ENCODE measurements at places on chromosomes 5 and 9.

DNA sequence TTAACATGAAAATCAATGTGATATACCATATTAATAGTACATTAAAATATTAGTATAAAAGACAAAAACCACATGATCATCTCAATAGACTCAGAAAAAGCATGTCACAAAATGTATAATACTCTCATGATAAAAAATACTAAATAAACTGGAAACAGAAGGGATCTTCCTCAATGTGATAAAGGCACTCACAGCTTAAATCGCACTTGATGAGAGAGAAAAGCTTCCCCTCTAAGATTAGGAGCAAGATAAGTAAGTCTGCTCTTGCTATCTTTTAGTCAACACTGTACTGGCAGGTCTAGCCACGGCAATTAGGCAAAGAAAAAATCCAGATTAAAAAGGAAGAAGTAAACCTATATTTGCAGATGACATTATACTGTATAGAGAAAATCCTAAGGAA is 21.8 kb upstream of the MSH3 start:
- no peak for DNase-seq

DNA sequence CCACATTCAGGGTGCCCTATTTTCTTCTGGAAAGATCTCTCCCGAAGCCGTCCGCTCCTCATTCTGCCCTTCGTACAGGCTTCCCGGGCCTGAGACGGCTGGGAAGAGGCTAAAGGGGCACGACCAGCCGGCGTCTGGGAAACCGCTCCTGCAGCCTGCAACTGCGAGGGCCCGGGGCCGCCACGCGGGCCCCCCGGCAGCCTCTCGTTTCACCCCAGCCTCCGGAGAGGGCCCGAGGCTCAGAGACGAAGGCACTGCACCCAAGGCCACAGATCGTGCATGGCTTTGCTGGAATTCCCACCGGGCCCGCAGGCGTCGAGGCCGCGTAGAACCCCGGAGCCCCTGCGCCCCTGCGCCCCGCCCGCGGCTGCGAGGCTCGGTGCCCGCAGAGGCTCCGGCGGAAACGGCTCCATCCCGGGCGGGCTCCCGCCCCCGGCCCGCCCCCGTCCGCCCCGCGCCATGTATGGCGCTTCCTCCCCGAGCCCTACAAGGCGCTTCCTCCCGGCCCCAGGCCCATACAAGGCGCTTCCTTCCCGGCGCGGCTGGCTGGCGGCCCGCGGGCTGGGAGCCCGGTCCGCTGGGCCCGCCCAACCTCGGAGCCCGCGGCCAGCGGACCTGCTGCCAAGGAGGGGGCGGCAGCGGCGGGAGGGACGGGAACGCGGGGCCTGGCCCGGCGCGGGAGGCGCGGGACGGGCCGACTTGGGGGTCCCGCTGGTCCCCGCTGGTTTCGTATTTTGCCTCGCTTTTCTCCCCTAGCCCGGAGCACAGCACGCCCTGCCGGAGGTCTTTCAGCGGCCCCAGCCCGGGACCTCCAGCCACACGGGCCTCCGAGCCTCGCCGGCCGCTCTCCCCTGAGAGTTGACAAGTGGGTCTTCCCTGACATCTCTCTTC is 26.6 kb downstream of the EGR1 start:
- DNase-seq, result peak; percentile 95

- no peak for DNase-seq
Observed at GRCh38 chr5:34550247-34550646, 105.9 kb upstream of the RAI14 start.

- peak; percentile 30 for DNase-seq
Observed at GRCh38 chr9:133116346-133117231, 4.5 kb downstream of the RALGDS start.

- no peak for DNase-seq
Observed at GRCh38 chr5:124519396-124519795, 227.0 kb downstream of the ZNF608 start.

GRCh38 chr5:158816011-158816696 is 283.6 kb downstream of the EBF1 start:
- no peak for DNase-seq

GRCh38 chr9:68894502-68894901 is 119.4 kb downstream of the PRKACG start:
- no peak for DNase-seq

DNA sequence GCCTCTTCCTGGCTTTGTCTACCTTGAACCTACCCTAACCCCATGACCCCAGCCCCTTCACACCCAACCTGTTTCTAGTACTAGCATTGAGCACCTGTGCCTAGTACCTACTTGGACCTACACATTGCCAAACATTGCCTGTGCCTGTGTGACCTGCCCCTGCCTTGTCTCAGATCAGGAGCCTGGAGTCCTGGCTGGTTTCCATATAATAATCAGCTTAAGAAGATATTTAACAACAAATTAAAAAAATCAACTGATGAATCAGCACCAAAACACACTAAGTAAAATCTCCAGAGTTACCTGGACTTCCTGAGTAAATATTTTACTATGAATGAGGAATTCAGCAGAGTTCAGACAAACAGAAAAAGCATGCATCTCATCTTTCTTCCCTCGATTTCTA is 17.7 kb downstream of the LPAR1 start:
- no peak for DNase-seq

- no peak for DNase-seq
Observed at GRCh38 chr5:50900952-50901510, 234.6 kb downstream of the PARP8 start.

DNA sequence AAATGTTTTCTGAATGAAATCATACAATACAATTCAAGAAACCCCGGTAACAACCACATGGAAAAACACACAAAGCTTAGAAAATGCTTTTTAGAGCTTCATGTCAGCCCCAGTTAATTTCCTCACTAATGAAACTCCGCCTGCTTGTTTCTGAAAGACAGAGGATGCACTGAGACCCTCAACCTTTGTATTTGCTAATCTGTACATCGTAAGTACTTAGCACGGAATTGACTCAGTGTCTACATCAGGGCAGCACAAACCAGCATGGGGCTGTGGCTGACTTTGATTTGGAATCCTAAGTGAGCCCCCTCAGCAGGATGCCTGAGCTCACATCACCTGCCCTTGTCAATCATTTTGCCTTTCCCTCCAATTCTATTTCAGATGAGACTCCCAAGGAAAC is 499.1 kb upstream of the MPDZ start:
- peak; percentile 48 for DNase-seq

DNA sequence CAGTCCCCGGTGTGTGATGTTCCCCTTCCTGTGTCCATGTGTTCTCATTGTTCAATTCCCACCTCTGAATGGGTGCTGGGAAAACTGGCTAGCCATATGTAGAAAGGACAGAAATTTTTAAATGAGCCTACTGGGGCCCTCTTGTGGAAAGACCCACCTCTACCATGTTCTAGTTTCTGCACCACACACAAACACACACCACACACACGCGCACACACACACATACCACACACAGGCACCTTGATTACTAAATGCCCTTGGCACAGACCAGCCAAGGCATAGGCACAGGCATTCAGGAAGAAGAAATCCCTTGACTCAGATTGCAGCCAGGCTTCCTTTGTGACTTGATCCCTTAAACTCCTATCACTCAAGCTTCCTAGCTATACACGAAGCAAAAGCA is 60.5 kb downstream of the SIL1 start:
- no peak for DNase-seq

DNA sequence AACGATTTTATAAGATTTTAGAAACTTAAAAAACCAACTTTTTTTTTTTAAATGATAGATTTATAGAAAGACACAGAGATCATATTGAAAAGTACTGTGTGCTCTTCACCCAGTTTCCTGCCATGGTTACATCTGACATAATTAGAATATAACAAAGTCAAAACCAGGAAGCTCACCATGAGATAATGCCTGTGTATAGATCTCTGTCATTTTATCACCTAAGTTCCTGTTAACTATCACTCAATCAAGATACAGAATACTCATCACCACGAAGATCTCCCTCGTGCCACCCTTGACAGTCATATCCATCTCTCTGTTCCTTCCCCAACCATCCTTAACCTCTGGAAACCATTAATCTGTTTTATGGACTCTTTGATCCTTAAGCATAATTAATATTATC is 39.1 kb downstream of the POC5 start:
- DNase-seq, result no peak

DNA sequence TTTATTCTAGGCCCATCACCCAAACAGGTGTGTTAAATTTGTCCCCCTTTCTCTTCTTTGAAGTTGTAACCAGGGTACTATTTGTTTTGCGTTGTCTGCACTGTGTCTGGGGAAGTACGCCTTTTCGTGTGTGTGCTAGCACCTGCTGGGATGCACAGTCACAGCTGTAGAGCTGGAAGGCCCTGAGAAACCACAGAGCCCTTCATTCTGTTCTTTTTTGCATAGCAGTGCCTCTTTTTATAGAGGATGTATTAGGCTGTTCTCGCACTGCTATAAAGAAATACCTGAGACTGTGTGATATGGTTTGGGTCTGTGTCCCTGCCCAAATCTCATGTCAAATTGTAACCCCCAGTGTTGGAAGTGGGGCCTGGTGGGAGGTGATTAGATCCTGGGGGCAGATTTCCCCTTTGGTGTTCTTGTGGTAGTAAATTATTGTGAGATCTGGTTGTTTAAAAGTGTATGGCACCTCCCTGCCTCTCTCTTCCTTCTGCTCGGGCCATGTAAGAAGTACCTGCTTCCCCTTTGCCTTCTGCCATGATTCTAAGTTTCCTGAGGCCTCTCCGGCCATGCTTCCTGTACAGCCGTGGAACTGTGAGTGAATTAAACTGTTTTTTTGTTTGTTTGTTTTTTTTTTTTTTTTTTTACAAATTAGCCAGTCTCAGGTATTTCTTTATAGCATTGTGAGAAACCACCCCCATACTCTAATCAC is 14.0 kb downstream of the SEC61B start:
- no peak for DNase-seq

- DNase-seq, result no peak
Observed at GRCh38 chr9:97761056-97761598, 64.0 kb upstream of the XPA start.

DNA sequence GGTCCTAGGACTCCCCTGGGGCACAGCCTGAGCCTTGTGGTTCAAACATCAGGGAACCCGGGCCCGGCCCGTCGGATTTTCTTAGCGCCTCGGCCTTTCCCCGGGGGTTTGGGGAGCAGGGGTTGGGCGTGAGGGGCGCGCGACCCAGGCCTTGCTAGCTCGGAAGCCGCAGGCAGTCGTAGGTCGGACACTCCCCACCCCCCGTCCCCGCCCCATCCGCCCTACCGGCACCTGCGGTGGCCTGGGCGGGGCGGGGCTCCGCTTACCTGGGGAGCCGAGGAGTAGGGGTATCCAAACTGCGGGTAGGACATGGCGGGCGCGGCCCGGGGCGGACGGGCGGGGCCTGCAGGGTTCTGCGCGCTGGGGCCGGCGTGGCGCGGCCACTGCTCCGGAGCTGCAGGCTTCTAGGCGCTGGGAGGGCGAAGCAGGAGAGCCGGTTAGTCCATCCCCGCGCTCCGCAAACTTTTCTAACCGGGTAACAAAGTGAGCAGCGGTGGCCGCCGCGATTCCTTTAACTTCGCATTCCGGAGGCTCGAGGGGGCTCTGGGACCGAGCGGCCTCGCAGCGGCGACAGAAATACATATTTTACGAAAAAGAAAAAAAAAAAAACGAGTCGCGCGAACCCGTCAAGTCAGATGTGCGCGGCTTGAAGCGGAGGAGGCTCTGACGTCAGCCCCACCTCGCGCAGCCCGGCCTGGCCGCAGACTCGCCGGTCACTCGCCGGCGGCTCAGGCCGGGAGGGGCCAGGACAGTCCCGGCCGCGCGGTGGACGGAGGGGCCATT is at the start of gene IRX4:
IRX4 (minus strand) TSS at position 589 of the 783 bp plus-strand sequence; CDS start at position 311, 278 bp downstream.
- DNase-seq, result no peak

GRCh38 chr5:79850316-79850822 is 140.7 kb downstream of the MTX3 start:
- peak; percentile 72 for DNase-seq

GRCh38 chr9:3873818-3874217 is 348.0 kb upstream of the RFX3 start:
- DNase-seq, result no peak

DNA sequence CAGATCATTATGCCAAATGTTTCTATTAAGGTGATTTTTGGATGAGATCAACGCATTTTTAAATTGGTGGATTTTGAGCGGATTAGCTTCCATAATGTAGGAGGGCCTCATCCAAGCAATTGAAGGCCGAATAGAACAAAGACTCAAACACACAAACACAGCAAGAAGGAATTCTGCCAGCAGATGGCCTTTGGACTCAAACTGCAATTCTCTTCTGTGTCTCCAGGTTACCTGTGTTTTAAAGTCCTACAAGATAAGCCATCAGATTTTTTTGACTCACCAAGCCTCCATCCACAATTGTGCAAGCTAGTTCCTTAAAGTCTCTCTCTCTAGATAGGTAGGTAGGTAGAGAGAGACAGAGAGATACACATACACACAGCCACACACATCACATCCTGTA is 25.5 kb downstream of the CDH6 start:
- no peak for DNase-seq

DNA sequence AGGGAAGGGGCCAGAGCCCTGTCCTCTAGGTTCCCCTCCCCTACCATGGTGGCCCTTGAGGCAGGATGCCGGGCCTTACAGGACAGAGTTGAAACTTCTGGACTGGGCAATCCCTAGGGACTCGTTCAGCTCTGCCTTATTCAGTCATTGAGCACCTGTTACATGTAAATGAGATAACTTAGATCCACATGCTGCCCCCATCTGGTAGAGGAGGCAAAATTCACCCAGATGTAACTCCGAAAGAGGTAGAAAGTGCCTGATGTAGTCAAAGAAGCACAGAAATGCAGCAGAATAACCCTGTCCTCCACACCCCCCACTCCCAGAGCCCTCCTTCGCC is 1.5 kb downstream of the GGTA1 start:
- DNase-seq, result peak; percentile 69

- DNase-seq, result no peak
Observed at GRCh38 chr5:143922718-143923117, 110.8 kb downstream of the HMHB1 start.

DNA sequence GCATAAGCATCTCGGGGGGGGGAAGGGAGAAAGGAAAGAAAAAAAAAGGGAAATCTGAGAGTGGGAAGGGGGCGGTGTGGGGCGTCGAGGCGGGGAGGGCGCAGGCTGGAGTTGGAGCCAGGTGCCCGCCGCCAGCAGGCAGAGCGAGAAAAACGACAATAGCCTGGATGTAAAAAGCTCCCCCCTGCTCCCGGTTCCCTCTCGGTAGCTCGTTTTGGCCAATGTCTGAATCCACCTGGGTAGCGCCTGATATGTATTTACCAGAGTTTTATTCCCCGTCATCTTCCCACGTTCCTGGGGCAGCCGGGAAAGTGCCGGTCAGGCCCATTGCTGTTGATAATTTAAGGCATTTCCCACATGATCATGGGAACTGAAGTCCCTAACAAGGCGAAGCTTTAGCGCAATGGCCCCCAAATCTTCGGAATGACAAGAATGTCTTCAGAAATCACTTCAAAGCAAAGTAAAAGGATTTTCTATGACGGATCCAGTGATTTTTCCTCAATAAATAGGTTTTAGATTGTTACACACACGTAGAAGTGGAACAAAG is 3.0 kb upstream of the OTP start:
- peak; percentile 49 for DNase-seq

GRCh38 chr9:76032797-76033373 is 142.4 kb downstream of the PCSK5 start:
- DNase-seq, result no peak

DNA sequence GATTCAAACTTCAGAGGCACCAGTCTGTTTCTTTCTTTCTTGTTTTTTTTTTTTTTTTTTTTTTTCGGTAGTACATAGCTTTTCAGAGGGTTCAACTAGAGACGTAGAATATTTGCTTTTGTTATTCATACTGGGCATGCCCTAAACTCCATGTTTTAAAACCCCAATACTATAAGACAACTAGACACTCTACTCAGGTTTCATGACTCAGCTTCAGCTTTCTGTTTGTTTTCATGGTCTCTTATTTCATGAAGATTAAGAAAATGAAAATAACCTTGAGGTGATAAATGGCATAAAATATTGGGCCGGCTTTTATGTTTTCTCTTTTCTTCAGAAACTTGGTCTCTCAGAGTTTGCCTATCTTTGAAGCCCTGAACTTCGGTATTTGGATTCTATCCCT is 2126.3 kb upstream of the ACO1 start:
- no peak for DNase-seq

Measured in right forelimb (tissue), 1 donor.